ENCODE measurements at places on chromosomes 1 and 21. TPM values are rescaled to one million over a fixed set of nuclear protein-coding genes. Genes with fewer than 3 reads are reported as not detected.

Gene RSPO1
- polyA plus RNA-seq = not detected

Gene PPIAL4G
- not detected for polyA plus RNA-seq

Gene HMGCS2
- polyA plus RNA-seq = not detected

Gene AMIGO1
- 1.4 TPM for polyA plus RNA-seq
